ENCODE measurements at places on chromosomes 16 and 17. TPM values are rescaled to one million over a fixed set of nuclear protein-coding genes. Genes with fewer than 3 reads are reported as not detected.

GRCh38 chr17:10337136-10337535, 35.7 kb downstream of the MYH13 start:
- DNase-seq = no peak

- DNase-seq = no peak
These were observed 7.9 kb upstream of the NAGPA start for GRCh38 chr16:5041600-5042133.

- no peak for DNase-seq
These were observed 101.3 kb upstream of the C17orf78 start for GRCh38 chr17:37274461-37274860.

- DNase-seq = no peak
These were observed 9.2 kb downstream of the NXN start for GRCh38 chr17:970364-970763.

MYH1 gene
- 0.39 TPM for total RNA-seq

RDM1 gene
- not detected for total RNA-seq

CCL2 gene
- 34.7 TPM for total RNA-seq

LRRC36 gene
- not detected for total RNA-seq

Data from tibial nerve (tissue), 4 donors.